ENCODE measurements at places on chromosomes 7 and 10.
A peak's percentile ranks its signal among the peaks of the same experiment; 100 is the strongest.

- DNase-seq = peak; percentile 68
Observed at GRCh38 chr7:123635551-123636359, 19.9 kb upstream of the LMOD2 start.

- DNase-seq = peak; percentile 87
Observed at GRCh38 chr7:75878769-75879611, at the start of gene RHBDD2. Gene RHBDD2 (plus strand): TSS chr7:75879034. CDS start chr7:75879083, 49 bp downstream.

DNA sequence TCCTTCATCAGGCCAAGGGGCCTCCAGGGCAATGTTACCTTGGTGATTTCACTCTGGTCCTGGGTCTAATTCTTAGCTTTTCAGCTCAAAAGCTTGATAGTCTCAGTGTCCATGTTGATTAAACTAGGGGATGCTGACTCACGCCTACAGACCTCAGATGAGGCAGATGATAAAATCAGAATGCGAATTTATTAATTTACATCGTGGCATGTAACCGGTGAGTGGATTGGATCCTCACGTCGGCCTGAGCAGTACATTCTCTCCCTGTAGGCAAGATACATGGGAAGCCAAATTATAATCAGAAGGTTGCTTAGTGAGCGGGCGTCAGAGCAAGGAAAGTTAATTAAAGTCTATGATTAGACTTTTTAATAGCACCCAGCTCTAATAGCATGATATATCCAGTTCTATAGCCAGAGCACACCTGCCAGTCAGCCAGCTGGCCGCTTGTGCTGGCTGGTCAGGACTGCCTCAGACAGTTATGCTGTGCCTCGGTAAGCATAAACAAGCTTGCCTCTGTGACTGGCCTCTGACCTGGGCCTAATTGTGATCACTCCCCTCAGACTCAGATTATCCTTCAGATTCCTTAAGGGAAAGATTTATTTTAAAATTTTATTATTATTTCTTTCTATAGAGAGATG lies 20.2 kb upstream of the CPA5 start:
- DNase-seq = no peak

GRCh38 chr7:1536743-1537534 lies 6.4 kb downstream of the MAFK start:
- DNase-seq = peak; percentile 98

DNA sequence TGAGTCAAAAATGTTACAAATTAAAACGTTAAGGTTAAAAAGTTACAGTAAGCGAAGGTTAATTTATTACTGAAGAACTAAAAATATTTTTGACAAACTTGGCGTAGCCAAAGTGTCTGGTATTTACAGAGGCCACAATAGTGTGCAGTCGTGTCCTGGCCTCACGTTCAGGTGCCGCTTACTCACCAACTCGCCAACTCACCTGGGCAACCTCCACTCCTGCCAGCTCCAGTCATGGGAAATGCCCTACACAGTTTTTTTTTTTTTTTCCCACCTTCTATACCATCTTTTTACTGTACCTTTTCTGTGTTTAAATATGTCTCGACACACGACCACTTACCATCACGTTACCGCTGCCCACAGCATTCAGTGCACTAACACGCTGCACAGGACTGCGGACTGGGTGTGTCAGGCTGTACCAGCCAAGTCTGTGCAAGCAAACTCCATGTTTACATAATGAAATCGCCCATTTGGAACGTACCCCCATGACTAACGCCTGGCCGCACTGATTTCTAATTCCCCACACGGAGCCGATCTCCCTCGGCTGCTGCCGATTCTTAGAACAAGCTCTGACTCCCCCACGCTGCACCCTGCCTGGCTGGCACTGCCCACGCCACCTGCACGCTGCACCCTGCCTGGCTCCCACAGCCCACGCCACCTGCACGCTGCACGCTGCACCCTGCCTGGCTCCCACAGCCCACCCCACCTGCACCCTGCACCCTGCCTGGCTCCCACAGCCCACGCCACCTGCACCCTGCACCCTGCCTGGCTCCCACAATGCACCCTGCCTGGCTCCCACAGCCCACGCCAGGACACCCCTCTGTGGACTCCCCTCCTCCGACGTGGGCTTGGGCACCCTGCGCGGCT lies 203.1 kb downstream of the ZMYND11 start:
- peak; percentile 60 for DNase-seq

DNA sequence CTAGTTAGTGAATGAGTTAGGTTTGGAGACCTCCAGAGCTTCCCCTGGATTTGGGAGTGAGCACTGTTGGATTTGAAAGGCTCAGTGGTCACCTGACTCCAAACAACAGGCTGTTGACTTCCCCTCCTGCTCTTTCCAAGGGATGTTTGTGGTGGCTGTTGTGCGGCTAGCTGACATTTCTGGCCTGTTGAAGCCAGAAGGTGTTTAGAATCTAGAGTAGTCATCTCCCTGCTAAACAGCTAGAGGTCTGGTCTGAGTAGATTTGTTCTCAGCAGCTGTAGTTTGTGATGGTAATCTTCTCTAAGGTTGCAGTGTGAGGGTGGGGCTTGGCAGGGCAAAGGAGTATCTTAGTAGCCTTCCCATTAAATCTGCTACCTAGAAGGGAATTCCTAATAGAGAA lies 30.1 kb downstream of the BPGM start:
- no peak for DNase-seq

DNA sequence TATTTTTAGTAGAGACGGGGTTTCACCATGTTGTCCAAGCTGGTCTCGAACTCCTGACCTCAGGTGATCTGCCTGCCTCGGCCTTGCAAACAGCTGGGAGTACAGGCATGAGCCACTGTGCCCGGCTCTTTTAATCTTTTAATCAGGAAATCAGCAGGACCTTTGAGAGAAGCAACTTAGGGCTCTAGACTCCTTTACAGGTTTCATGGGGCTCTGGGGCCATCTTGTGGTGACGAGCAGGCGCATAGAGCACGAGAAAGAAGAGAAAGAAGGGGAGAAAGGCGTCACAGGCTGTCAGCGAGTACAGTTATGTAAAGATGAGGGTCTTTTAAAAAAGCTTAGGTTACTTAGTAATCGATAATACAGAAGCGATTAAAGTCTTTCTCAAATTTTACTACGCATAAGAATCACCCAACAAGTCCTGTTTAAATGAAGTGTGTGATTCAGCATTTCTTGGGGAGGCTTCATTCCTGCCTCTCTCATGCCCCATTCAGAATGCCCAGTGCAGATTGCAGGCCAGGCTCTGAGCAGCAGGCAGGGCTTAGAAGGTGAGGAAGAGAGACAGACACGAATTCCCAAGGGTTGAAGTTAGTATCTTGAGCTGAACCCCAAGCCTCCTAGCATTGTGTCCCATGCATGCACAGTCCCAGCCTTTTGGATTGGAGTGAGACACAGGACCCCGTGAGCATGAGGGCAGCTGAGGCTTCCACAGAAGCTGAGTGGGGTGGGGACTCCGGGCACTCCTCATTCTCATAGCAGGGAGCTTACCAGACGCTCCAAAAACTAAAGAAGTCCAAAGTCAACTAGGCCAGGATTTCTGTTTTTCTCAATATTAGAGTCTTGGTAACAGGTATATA lies 23.6 kb upstream of the PFKP start:
- peak; percentile 75 for DNase-seq

DNA sequence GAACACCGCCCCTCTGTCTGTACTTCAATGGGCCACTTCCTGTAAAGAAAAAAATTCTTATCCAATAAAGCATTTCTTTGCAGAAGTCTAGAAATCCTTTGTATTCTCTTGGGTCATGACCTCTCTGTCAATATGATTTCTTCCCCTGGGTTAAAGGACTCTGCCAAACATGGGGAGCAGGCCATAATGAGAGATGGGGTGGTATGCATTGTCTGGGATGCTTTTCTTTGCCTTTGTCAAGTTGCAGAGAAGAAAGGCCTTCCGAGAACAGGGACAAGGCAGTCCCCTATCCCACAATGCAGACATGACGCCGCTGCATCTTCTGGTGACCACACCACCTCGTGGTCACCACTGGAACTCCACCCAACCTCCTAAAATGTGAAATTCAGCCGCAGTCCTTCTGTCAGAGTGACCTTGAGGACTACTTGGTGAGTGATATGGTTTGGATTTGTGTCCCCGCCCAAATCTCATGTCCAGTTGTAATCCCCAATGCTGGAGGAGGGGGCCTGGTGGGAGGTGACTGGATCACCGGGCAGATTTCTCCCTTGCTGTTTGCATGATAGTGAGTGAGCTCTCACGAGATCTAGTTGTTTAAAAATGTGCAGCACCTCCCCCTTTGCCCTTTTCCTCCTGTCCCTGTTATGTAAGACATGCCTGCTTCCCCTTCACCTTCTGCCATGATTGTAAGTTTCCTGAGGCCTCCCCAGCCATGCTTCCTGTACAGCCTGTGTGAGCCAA lies 15.2 kb upstream of the FRMPD2 start:
- peak; percentile 44 for DNase-seq

- DNase-seq = no peak
Observed at GRCh38 chr10:62843600-62843999, 27.4 kb upstream of the EGR2 start.

DNA sequence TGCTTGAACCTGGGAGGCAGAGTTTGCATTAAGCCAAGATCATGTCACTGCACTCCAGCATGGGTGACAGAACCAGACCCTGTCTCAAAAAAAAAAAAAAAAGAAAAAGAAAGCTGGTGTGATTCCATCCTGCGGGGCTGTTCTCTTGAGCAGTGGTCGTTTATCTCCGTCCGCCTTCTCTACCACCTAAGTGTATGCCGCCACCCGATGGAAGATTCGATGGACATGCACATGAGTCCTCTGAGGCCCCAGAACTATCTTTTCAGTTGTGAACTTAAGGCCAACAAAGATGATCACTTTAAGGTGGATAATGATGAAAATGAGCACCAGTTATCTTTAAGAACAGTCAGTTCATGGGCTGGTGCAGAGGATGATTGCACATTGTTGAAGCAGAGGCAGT lies 65.7 kb downstream of the ABRAXAS2 start:
- DNase-seq = no peak

DNA sequence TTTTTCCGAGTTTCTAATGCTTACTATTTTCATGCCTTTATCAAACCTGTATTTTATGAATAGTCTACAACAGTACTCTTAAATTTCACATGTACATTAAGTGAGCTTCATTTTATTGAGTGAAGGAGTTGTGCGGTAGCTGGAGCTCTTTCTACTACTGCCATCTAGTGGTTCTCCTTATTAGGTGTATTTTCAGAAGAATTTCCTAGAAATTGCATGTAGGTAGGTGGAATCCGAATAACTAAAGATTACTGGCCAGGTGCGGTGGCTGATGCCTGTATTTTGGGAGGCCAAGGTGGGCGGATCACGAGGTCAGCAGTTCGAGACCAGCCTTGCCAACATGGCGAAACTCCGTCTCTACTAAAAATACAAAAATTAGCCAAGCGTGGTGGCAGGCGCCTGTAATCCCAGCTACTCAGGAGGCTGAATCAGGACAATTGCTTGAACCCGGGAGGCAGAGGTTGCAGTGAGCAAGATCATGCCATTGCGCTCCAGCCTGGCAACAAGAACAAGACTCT lies 38.3 kb downstream of the LRRC72 start:
- peak; percentile 57 for DNase-seq

- no peak for DNase-seq
Observed at GRCh38 chr10:29117781-29118180, 171.1 kb upstream of the LYZL1 start.

- no peak for DNase-seq
Observed at GRCh38 chr7:95904099-95904498, 131.7 kb downstream of the DYNC1I1 start.

GRCh38 chr7:90384433-90384832 lies 18.8 kb upstream of the CLDN12 start:
- peak; percentile 66 for DNase-seq

GRCh38 chr10:27153329-27153728 lies 855 bp downstream of the YME1L1 start:
- DNase-seq = no peak

DNA sequence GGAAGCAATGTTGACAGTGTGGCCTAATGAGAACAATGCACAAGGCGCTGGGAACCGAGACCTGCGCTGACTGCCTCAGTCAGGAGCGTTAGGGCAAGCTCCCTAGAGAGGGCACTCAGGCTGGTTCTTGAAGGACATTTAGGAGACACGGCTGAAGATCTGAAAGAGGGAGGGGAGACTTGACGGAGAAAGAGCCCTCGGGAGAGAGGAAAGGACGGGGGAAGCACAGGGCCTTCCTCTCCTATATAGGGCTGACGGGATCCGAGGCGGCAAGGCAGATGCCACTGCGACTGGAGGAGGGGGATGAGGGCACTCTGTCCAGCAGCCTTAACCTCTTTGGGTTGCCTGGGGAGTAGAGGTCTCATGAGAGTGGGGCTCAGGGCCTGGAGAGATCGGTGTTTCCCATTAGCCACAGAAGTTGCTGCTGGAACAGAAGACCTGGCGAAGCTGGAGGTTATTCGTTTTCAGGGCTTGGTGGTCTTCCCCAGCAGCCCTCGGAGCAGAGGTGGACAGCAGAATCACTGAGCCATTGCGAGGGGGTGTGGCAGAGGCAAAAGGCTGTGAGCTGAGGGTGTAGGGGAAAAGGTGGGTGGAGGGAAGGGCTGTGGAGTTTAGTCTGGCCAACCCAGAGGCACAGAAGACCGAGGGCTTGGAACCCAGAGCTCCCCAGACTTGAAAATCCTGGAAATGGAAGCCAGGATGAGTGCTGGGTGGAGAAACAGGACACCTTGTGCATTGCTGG lies 36.0 kb downstream of the CLEC2L start:
- no peak for DNase-seq

DNA sequence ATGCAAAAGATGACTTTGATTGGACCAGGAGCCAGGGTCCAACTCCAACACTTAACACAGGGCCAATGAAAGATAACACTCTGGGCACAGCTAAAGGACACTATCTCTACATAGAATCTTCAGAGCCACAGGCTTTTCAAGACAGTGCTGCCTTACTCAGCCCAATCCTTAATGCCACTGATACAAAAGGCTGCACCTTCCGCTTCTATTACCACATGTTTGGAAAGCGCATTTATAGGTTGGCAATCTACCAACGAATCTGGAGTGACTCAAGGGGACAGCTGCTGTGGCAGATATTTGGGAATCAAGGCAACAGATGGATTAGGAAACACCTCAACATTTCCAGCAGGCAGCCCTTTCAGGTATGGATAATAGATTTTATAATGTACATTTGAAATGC lies 160.7 kb downstream of the MALRD1 start:
- no peak for DNase-seq

- DNase-seq = no peak
Observed at GRCh38 chr10:22623633-22624253, 90.6 kb downstream of the PIP4K2A start.

GRCh38 chr7:1496531-1497292 lies 7.5 kb downstream of the INTS1 start:
- no peak for DNase-seq

GRCh38 chr10:44105696-44106095 lies 279.2 kb downstream of the CXCL12 start:
- no peak for DNase-seq

GRCh38 chr10:29239569-29240472 lies 49.0 kb upstream of the LYZL1 start:
- DNase-seq = peak; percentile 40

GRCh38 chr10:132481690-132482089 lies 55.9 kb upstream of the INPP5A start:
- no peak for DNase-seq

Data from fibroblast of mammary gland (primary cell).